ENCODE measurements at places on chromosomes 4 and X.

- DNase-seq: no peak
Measured at GRCh38 chrX:140273921-140274320, 230.9 kb downstream of the SOX3 start.

GRCh38 chr4:180530787-180531186, 1712.4 kb upstream of the TENM3 start:
- no peak for DNase-seq

GRCh38 chr4:132818091-132818490, 331.0 kb upstream of the PCDH10 start:
- DNase-seq: no peak

DNA sequence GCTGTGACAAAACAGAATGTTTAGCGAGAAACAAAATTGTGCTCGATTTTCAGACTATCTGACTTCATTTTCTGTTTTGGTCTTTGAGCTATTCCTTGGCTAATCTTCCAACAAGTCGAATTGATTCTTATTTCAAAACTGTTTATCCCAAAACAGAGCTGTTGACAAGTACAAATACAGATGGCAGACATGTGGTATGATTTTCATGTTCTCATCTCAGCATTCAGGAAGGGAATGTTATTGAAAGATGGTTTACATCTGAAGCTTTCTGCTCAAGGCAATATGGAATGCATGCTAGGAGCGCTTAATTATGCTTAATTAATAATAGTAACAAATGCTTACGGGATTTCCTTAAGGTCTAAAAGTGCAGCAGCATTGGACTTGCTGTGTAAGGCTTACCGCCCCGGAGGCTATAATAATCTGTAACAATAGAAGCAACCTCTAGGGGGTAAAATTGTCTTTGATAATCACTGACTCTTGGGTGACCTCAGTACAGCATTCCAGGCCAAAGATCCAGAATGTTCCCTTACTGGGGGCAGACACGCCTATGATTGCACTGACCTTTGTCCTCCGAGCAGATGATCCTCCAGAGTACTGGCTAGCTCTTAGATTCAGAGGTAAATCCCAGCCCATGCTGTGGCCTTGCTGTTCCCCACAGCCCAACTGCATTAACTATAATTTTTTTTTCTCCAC, 16.4 kb downstream of the LSM6 start:
- no peak for DNase-seq

GRCh38 chrX:24443918-24444317, 21.2 kb upstream of the PDK3 start:
- DNase-seq: no peak

GRCh38 chr4:5166377-5166776, 115.1 kb downstream of the STK32B start:
- no peak for DNase-seq

- DNase-seq: no peak
Measured at GRCh38 chrX:7134981-7135380, 12.5 kb upstream of the STS start.

GRCh38 chr4:54225598-54226403, 3.3 kb upstream of the PDGFRA start:
- no peak for DNase-seq

GRCh38 chr4:83171436-83172039, 57.0 kb upstream of the PLAC8 start:
- no peak for DNase-seq

GRCh38 chrX:84666086-84666485, 163.8 kb upstream of the HDX start:
- DNase-seq: no peak

- no peak for DNase-seq
Measured at GRCh38 chr4:94397635-94398034, 54.1 kb upstream of the PDLIM5 start.

- no peak for DNase-seq
Measured at GRCh38 chr4:7210824-7211223, 18.5 kb downstream of the SORCS2 start.

DNA sequence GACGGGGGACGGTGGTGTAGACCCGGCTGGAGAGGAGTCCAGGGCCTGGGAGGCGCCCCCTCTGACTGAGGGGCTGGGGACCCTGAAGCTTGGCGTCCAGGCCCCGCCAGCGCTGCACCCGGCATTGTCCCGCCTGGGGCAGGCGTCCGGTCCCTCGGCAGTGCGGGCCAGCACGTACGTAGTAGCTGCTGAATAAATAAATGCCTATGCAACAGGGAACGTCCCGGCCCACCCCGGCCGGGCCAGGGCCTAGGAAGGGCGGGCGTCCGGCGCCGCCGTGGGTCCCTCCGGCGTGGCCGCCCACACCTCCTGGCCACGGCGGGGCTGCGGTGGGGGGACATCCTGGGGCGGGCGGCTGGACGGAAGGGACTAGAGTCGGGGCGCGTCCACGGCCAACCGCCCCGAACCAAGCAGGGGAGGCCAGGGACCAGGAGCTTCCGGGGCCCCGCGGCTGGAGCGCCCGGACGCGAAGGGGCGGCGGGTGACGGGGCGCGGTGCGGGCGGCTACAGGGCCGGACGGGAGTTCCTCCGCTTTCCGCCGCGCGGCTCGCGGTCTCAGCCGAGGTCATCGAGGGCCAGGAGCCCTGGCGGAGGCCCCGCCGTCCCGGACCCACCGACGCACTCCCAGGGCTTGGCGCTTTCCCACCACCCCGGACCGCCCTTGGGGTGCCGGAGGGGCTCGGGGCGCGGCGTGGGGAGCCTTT, 886 bp upstream of the WWC2 start:
- DNase-seq: no peak

GRCh38 chr4:169810325-169811323, 52.9 kb upstream of the HPF1 start:
- peak; percentile 77 for DNase-seq

GRCh38 chr4:140151699-140152012, 2.3 kb downstream of the MAML3 start:
- peak; percentile 72 for DNase-seq

GRCh38 chr4:139987502-139987850, 166.5 kb downstream of the MAML3 start:
- DNase-seq: no peak

DNA sequence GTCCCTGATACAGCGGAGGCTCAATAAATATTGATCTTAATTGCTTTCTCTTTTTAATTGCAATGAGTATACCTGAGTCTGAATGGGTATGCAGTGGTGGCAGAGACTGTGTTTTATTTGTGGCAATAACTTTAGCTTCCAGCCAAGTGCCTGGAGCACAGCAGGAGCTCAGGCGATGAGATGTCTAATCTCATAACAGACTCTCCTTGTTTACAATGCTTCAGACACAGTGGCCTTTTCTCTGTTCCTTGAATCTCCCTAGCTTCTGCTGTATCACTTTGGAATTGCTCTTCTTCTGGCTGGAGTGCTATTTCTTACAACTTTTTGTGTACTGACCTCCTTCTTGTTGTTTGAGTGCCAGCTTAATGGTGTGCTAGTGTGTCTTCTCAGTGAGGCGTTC, 91.5 kb upstream of the UNC5C start:
- DNase-seq: no peak

GRCh38 chr4:73234712-73235111, 23.9 kb downstream of the ANKRD17 start:
- DNase-seq: no peak

DNA sequence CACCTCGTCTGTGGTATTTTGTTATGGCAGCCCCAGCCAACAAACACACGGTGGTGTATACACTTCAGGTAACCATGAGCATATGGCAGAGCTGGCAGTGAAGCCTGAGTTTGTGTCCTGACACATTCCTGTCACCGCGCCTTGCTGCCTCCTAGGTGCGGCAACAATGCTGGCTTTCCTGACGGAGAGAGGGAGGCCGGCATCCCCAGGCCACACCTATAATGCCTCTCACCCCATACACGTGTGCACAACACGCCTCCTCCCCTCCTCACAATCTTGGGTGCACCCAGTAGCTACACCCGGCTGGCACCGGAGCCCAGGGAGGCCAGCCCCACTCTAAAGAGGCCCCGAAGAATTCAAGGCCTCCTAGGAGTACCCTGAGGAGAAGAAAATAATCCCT, 158.5 kb downstream of the NSUN7 start:
- no peak for DNase-seq

- DNase-seq: no peak
Measured at GRCh38 chr4:147578051-147578476, 39.1 kb upstream of the TMEM184C start.

DNA sequence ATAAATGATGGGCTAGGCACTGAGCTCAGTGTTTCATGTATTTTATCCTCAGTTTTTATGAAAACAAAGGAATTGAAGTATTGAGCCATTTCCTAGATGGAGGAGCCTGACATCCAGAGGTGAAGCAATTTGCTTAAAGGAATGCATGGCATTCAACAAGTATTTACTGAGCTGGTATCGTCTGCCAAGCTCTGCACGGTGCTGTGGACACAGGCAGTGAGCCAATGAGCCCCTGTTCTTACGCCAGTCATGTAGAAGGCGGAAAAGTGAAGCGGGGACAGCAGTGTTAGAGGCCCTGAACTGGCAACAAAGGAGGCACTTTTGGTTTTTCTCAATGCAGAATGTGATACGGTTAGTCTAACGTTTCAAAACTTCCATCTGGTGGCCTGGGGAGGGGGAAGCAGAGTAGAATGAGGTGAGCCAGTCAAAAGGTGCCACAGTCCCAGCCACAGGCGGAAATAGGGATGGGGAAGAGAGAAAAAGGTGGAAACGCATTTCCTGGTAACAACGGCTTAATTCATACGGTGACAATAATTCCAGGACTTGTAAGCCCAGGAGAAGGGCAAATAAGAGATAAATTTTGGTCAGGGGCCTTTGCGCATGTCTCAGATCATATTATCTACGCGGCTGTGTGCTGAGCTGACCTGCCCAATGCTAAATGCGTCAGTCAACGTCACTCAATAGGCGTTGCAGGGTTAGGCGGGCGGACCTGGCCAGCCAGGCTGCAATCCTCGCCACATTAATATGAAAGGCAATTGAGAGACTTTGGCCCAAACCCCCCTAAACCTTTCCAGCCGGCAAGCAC, 133.9 kb downstream of the AFAP1 start:
- DNase-seq: no peak

DNA sequence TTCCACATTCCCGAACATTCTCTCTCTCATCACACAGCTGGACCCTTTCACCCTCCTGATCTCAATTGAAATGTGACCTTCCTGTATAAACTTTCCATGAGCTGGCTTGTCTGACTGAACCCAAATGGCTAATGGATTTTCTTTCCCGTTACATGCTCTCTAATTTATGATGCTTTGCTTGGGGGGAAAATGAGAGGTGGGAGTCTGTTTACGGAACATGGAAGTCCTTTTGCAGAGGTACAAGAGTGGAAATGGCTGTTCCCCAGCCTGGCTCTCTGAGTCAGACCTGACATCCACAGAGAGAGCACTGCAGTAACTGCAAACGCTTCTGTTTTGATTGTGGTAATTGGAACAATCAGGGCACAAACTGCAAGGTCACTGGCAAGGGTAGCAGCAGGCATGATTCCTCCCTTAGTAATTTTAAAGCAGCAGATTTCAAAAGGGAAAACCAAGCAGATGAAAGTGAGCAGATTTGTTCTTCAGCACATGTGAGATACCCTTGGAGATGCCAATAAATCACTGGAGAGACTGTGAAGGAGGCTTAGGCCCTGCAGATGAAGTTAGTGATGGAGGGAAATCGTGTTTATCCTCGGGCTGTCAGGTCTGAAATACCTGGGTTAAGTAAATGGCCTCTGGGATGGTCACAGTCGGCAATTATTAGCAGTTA, 83.9 kb downstream of the SNCA start:
- DNase-seq: no peak

DNA sequence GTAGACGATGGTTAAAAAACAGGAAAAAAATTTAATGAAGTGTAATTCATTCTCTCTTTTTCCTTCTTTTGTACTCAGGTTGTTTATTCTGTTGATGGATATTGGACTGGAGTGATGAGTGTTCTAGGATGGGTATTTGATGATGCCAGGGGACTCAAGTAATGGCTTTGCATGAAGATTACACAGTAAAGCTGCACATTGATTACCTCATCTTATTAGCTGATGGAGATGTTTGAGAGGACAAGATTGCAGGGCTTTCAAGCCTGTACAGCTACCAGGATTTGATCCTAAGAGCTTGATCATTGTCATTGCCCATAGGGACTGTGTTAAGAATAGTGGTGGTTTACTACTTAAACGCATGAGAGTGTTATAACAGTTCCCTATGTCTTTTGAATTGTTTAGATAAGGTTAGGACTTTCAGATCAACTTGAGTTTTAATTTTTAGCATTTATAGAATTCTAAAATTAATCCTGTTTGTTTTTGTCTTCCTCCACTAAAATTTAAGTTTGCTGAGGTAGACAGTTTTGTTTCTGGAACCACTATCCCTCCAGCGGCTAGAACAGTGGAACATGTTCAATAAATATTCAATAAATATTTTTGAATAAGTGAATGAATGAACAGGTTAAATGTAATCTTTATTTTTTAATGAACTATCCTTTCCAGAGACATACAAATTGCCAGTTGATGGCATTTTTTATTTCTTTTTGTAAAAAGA, 58.2 kb downstream of the GAB1 start:
- DNase-seq: no peak

- DNase-seq: no peak
Measured at GRCh38 chr4:102683881-102684609, 76.7 kb downstream of the MANBA start.

DNA sequence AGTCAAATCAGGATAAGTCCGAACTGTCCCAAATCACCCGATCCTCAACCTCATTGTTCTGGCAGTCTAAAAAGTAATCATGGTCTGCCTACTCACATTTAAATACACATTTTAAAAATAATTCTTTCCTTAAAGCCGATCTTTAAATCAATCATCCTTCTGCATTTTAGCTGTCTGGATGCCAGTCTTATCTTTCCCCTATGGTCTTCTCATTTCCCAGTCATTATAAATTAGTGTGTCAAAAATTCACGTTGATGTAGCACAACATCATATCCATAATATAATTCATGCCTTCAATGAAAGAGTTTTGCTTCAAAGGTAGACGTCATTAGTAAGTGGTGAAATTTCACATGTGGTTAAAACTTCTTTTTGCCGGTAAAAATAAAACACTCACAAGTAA, 108.1 kb upstream of the FRG1 start:
- no peak for DNase-seq

GRCh38 chrX:9899640-9900111, 67.5 kb upstream of the CLDN34 start:
- DNase-seq: peak; percentile 13

DNA sequence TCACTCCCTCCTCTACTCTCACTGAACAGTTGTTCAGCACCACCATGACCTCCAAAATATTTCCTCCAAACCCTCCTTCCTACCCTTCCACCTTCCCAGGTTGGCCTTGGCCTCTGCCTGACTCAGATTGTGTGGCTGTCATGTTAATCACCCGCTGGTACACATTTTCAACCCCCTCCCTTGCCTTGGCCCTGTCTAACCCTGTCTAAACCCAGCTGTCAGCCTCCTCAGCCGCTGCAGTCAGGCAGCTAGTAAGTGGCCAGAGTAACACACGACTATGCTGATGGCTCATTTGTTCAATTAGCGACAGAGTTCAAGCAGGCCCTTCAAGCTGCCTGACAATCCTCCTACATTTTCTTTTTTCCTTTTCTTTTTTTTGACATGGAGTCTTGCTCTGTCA, 18.0 kb downstream of the ING2 start:
- no peak for DNase-seq

GRCh38 chrX:78923198-78924015, 21.8 kb upstream of the P2RY10 start:
- no peak for DNase-seq

GRCh38 chrX:134718105-134718965, 60.1 kb upstream of the PLAC1 start:
- no peak for DNase-seq
